Myocyte (in vitro differentiated cells): ENCODE measurements at places on chromosomes 3 and 15.

DNA sequence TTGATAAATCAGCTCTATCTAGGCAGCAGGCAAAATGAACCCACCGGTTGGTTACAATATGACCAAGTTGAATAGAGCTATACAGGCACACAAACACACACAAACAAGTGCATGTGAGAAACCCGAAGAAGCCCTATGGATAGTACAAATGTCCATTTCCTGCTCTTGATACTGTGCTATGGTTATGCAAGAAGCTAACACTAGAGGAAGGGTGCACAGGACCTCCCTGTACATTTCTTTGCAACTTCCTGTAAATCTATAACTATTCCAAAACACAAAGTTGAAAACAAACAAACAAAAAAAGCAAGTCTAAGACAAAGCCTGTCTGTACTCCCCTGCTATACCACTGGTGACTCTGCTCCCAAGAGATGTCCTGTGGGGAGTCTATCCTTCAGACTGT is 8.2 kb upstream of the FAM240A start:
- DNase-seq: no peak

- no peak for DNase-seq
These were observed 1247.2 kb downstream of the ROBO2 start for GRCh38 chr3:78287085-78287484.

GRCh38 chr3:136728473-136728872 is 23.7 kb downstream of the STAG1 start:
- DNase-seq: no peak

- no peak for DNase-seq
These were observed 67.9 kb upstream of the TMEM115 start for GRCh38 chr3:50427217-50427616.

DNA sequence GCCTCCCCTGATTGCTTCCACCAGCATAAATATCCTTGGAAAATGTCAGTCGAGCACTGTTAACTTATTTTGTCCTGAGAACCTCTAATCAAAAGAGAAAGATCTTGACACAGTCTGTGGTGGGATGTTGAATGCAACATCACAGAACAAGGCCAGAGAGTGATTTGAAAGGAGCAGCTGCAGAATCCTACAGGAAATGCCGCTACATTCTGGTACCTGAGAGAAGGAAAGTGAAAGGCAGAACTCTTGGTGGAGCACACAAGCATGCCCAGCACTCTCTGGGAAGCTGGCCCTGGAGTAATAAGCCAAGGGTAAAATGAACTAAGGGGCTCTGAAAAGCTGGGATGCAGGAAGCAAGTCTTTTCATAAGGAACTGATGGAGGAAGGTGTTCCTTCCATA is 75.8 kb downstream of the CBLB start:
- peak; percentile 13 for DNase-seq
